Mononuclear cell (primary cell): ENCODE measurements at places on chromosomes 16 and 17. TPM values are rescaled to one million over a fixed set of nuclear protein-coding genes. Genes with fewer than 3 reads are reported as not detected.

SYNGR3 gene
- total RNA-seq = 2.9 TPM

SPATA20 gene
- 18.9 TPM for total RNA-seq

NOD2 gene
- total RNA-seq = 21.6 TPM

SPAG9 gene
- total RNA-seq = 95.4 TPM

JUP gene
- total RNA-seq = 40.5 TPM

MYL4 gene
- not detected for total RNA-seq

RAB34 gene
- total RNA-seq = 27.0 TPM

PPP1R1B gene
- total RNA-seq = not detected

LGALS9B gene
- 0.52 TPM for total RNA-seq

CDT1 gene
- 0.42 TPM for total RNA-seq

PITPNM3 gene
- 0.31 TPM for total RNA-seq

CCDC40 gene
- 0.84 TPM for total RNA-seq

ELMO3 gene
- total RNA-seq = 0.31 TPM

NLRC3 gene
- 25.1 TPM for total RNA-seq

CBX1 gene
- total RNA-seq = 8.1 TPM

CDC27 gene
- total RNA-seq = 61.6 TPM

CCL14 gene
- total RNA-seq = not detected

TMED6 gene
- 1.0 TPM for total RNA-seq

FOXL1 gene
- total RNA-seq = not detected

IGSF6 gene
- 13.9 TPM for total RNA-seq

MMP28 gene
- 8.1 TPM for total RNA-seq

SBK1 gene
- total RNA-seq = 3.7 TPM

DOC2B gene
- total RNA-seq = 0.10 TPM

DLX3 gene
- total RNA-seq = not detected

TLCD1 gene
- not detected for total RNA-seq

RND2 gene
- 0.10 TPM for total RNA-seq
